ENCODE measurements at places on chromosomes 16 and 17. TPM values are rescaled to one million over a fixed set of nuclear protein-coding genes. Genes with fewer than 3 reads are reported as not detected.

Gene TMC7
- total RNA-seq = 2.2 TPM

DNA sequence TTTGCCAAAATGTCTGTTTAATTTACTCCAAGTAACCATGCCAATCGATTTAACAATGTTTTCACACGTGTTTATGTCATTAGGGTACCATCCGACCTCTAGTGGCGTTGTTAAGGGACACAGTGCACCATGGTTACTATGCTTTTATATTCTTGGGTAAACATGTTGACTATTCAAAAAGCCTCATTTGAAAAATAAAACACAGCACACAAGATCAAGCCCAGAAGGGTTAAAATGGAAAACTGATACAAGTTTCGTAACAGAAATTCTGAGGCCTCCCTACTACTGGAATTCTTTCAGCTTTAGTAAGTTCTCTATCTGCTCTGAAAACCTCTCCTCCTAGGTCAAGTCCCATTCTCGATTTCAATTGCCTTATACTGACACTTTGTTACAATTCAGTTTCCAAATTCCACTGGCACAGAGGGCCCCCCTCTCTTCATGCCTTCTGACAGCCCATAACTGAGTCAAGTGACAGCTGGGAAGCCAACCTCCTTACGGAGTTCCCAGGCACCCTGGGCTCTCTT, 2.1 kb downstream of the CFAP20 start:
- DNase-seq = no peak

Gene ANKFN1
- total RNA-seq = not detected

DNA sequence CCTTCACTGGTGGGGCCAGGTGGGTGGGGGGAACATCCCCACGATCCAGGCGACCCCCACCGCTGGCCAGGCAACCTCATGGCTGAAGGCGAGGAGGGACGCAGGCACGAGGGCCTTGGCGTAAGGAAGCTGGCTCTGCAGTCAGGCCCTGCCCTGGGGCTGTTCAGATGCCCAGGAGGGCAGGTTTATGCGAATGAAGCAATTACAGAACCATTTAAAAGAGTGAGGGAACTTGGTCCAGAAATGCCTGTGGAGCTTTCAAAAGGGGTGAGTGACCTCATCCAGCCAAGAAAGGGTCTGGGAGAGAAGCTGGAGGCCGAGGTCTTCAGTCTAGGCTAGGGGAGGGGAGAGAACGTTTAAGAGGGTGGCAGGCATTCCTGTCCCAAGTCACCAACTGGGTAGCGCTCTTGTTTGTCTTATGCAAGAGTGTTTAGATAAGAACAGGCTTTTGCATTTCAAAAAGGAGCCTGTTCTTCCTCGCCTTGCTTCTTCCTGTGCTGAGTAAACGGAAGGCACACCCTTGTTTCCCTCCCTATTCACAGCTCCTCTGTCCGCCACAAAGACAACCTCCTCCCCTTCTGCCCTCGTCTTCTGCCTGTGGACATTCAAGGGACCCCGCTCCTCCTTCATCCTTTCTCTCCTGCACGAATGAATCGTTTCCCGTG, 183.5 kb upstream of the SDK2 start:
- DNase-seq = no peak

- no peak for DNase-seq
Measured at GRCh38 chr16:77782694-77783093, 5.7 kb upstream of the VAT1L start.

DNA sequence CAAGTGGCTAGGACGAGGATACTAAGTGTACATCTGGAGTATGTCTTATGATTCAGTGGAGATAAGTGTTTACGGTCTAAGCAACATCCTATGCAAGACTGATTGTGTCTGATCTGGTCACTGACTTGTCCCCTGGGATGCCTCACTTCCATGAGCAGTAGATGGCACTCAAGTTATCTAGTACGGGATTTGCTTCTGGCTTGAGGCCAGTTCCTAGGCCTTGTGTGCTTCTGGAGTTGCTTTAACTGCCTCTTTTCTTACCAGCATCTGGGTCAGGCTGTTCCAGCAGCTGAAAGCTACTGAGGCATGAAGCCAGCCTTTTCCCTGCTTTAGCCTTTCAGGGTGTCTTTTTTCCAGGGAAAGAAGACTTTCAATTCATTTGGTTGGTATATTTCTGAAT, 23.0 kb downstream of the SUPT6H start:
- no peak for DNase-seq

DNA sequence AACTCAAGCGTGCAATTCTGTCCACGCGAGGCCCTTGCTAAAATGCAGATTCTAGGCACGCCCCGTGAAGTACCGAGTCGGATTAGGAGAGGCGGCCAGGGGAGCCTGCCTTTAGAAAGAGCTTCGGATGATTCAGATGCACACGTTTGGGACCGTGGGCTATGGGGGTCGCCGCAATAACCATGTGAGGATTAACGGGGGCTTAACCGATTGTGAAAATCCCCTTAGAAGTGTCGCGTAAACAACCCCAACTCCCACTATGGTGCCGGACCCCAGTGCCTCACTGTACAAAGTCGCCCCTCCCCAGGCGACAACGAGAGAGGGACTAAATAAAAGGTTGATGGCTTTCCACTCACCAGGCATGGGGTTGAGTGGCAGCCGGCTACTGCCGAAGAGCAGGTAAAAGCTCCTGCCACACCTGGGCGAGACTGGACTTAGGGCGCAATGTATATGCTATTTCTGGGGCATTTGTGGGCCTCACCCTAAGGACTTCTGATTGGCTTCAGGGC, 635 bp upstream of the SP2 start:
- DNase-seq = peak; percentile 64

DNA sequence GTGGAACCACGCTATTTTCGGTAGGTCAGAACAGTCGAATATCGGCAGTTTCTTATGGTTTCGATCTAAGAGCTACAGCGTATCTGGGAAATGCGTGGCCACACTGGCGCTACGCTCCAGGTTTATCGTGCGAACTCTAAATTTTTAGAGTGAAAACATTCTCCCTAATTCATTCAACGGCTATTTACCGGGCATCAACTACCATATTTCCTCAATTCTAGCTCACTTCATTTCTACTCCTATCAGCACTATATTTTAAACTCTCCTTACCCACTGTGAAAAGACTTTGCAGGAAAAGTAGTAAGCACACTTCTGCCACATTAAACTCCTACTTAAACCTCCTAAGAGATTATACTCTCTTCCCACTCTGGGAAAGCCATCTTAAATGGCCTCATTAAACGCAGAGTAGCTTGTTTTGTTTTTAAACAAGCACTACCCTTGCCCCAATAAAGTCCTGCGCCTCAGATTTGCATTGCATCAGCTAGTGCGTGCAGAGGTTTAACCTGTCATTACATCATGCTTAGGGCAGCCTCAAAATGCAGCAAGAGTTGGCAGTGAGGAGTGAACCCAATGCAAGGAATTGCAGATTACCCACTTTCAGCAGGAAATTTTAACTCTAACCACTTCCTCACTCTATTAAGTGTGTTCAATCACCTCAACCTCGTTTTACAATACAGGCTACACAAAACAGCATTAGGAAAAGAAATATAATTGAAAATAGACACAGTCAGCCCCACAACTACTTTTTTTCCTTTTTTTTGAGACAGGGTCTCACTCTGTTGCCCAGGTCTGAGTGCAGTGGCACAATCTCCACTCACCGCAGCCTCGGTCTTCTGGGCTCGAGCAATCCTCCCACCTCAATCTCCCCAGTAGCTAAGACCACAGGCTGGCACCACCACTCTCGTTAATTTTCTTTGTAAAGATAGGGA, 18.8 kb downstream of the SIAH1 start:
- no peak for DNase-seq

Gene SCARF1
- total RNA-seq = 14.8 TPM

Gene KRTAP2-3
- total RNA-seq = not detected

Measured in heart left ventricle (tissue), 16 donors.